Thymus (tissue), 14 donors: ENCODE measurements at places on chromosomes 16 and 17. TPM values are rescaled to one million over a fixed set of nuclear protein-coding genes. Genes with fewer than 3 reads are reported as not detected.

The EVPL gene
- 3.9 TPM for polyA plus RNA-seq

- no peak for DNase-seq
Measured at GRCh38 chr17:247767-248166, 66.3 kb upstream of the DOC2B start.

- peak; percentile 73 for DNase-seq
Measured at GRCh38 chr17:21098934-21099689, 27.7 kb upstream of the DHRS7B start.

GRCh38 chr16:66402166-66402565 lies 24.9 kb upstream of the BEAN1 start:
- no peak for DNase-seq
